ENCODE measurements at places on chromosomes 4 and X.

DNA sequence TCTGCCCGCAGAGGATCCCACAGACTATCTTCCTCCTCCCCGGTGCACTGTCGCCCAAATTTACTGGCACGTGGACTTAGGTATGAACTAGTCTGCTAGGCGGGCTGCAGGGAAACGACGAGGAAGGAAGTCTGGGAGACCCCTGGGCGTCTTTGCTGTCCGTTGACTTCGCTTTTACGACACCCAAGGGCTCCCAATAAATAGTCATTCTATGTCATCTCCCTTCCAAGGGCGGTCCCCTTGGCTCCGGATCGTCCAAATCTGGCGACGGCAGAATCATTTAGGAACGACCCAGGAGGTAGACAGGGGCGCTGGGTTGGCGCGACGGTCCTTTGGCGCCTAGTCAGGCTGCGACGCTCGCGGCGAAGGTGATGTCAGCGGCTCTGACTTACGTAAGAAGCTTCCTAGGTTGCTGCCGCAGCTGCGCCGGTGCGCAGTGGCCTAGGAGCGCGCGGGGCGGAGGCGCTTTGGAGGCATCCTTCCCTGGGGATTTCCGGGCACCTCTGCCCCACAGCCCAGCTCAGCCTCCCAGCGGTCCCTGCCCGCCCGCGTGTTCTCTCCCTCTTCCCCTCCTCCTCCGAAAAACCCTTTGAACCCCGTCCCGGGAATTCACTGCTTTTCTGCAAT is 2.2 kb downstream of the NHS start:
- peak; percentile 45 for DNase-seq

GRCh38 chr4:13328591-13328990 is 155.5 kb downstream of the RAB28 start:
- no peak for DNase-seq

- DNase-seq: no peak
These were observed 219.7 kb upstream of the MBNL3 start for GRCh38 chrX:132708529-132708928.

- no peak for DNase-seq
These were observed 43.7 kb upstream of the XK start for GRCh38 chrX:37641859-37642258.

GRCh38 chr4:151811403-151811802 is 50.6 kb upstream of the GATB start:
- no peak for DNase-seq
